Dorsolateral prefrontal cortex (tissue), 122 donors: ENCODE measurements at places on chromosomes 5 and 9.

DNA sequence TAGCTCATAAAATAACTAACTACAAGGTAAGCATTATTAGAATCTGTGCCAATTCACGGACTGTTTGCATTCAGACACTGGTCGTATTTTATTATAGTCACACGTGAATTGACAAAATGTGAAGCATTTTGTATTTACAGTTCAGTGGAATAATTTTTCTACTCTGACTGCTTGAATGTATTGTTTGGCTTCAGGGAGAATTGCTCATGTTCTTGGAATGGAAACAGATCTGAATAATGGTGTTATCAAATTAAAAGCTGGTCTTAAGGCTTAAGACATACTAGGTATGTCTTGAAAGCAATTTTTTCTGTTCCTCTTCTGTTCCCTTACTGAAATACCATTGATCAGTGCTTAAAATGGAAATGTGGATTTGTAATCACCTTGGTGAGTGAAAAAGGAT lies 543.7 kb upstream of the TLE4 start:
- no peak for DNase-seq

- no peak for DNase-seq
These were observed 109.6 kb downstream of the DPYSL3 start for GRCh38 chr5:147400126-147400809.

DNA sequence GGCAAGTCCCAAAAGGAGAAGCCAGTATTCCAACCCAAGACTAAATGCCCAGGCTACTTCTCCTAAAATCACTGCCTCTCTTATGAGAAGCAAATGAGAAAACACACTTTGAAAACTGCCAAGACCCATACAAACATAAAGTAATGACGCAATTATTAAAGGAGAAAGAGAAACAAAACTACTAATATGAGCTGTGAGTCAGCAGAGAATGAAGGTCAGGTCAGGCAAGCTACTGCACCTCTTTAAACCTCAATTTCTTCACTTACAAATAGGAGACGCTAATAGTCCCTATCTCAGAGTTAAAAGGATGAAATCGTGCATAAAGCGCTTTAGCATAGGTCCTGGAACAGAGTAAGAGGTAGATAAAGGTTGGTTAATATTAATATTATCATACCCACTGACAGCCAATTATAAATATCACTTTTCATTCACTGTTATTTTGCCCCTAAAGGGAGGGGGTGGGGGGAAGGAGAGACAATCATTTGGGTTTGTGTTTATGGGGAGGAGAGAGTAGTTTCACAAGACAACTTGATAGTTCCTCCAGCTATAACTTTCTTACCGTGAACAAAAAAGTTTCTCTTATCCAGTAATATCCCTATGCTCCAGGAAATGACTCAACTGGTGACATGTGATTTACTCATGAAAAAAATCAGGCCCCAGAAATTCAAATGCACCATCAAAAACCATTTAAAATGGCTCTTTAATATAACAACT lies 3.6 kb downstream of the PSMB7 start:
- DNase-seq: no peak

DNA sequence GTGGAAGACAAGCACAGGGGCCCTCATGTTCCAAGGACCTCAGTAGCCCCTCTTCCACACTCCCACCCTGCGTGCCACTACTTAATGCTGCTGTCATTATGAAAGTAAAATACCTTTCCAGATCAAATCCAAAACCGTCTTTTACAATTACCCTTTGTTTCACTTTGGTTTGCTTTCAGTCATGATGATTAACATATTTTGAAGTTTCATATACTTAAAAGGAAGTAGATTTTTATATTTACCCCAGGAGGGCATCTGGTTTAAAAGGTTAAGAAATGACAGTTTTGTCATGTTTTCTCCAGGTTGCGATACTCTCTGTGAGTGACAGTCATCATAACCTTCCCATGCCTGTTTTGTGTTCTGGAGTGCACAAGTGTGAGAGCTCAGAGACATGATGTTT lies 13.5 kb upstream of the MAP1B start:
- DNase-seq: no peak

DNA sequence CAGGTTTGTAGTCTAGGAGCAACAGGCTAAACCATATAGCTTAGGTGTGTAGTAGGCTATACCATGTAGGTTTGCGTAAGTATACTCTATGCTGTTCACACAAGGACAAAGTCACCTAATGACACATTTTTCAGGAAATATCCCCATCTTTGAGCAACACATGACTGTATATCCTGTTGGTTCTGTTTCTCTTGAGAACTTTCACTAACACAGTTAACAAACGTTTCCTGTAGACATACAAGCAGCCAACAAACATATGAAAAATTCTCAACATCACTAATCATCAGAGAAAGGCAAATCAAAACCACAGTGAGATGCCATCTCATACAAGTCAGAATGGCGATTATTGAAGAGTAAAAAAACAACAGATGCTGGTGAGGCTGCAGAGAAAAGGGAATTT lies 68.2 kb downstream of the NR2F1-AS1 start:
- no peak for DNase-seq

DNA sequence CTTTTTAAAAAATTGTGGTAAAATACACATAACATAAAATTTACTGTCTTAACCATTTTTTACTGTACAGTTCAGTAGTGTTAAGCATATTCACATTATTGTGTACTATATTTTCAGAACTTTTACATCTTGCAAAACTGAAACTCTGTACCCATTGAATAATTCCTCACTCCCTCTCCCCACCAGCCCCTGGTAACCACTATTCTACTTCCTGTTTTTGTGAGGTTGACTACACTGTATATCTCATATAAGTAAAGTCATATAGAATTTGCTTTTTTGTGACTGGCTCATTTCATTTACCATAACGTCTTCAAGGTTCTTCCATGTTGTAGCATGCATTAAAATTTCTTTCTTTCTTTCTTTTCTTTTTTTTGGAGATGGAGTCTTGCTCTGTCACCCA lies 87.0 kb downstream of the LNPEP start:
- DNase-seq: no peak

DNA sequence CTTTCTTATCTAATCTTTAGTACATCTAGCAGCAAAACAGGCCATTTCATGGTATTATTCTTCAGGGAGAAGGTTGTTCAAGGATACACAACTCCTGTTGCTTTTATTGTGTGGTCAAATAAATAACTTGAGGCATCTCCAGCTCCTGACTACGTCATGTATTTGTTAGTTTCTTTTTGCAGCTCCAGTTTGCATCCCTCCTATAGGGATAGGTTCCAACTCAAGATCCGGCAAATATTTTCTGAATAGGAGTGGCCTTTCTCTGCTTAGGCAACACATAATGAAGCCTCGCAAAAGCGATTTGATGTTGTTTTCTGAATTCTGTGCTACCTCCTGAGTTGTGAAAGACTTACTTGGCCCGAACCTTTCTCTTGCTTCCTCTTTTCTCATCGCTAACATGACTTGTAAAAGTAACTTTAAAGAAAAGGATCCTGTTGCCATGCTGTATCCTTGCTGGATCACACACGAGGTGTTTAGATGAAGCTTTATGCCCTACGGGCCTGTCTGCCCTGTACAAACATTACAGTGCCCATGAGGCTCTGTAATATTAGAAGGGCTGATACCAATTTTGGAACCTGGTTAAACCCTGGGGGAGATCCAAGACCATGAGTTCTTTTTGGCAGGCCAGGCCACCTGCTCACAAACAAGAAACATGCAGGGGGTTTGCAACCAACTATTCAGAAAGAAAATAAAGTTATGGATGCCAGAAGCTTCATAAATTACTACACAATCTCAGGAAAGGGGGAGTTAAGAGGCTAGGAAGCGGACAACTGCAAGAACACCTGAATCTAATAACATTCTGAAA lies 149.8 kb upstream of the FGF10 start:
- DNase-seq: no peak

- no peak for DNase-seq
These were observed 945.9 kb downstream of the CDH18 start for GRCh38 chr5:19042106-19042505.

GRCh38 chr5:109922381-109922995 lies 232.8 kb downstream of the MAN2A1 start:
- DNase-seq: no peak

- DNase-seq: no peak
These were observed 16.8 kb downstream of the TXNDC8 start for GRCh38 chr9:110320651-110321445.

- no peak for DNase-seq
These were observed 205.7 kb downstream of the AGTPBP1 start for GRCh38 chr9:85536076-85536475.

- DNase-seq: peak; percentile 87
These were observed 22.3 kb downstream of the PSMB7 start for GRCh38 chr9:124392871-124393460.

DNA sequence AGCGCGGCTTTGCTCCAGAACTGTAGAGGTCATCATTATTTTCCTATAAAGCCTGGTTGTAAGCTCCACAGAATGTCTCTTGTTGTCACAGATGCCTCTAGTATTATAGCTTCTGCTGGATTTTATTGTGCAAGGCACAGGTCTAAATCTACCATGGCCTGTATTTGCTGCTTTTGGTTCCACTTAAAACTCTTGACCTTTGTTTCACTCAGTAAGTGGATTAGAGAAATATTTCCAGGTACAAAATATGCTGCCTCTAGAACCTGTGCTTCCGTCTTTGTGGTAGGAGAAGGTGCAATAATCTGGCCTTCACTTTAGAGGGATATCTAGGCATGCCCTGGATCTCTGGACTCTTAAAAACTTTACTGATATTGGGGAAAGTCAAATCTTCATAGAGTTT lies 476.6 kb upstream of the CD180 start:
- DNase-seq: no peak

DNA sequence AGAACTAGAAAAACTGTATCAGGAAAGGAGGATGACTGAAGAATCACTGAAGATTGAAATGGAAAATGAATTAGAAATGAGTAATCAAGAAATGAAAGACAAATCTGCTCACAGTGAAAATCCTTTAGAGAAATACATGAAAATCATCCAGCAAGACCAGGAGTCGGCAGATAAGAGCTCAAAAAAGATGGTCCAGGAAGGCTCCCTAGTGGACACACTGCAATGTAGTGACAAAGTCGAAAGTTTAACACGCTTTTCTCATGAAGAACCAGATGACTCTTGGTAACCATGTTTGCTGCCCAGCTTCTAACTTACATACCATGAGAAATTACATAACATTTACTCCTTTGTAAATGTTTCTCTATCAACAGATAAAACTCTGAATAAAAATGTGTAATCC lies 37.1 kb downstream of the CPLANE1 start:
- DNase-seq: no peak

DNA sequence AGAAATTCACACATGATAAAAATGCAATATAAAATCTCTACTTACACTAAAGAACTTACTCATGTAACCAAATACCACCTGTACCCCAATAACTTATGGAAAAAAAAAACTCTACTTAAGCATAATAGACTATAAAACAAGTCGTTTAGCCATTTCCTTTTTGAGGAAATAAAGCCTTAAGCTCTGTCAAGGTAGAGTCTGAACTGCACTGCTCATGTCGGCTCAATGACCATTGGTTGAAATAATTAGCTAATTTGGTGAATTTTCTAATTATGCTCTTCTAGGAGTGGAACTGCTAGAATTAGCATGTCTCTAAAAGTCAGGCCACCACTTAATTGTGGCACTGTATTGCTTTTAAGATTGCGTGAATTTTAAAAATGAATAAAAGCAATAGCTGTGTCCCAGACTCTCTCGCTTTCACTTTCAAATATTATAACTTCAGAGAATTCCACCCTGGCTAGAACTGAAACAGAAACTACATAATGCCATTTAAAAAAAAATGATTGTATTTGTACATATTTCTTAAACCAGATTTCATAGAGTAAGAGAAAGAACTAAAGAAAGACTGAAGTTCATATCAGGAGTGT lies 113.0 kb upstream of the PCA3 start:
- no peak for DNase-seq

GRCh38 chr9:126695186-126695585 lies 81.5 kb downstream of the LMX1B start:
- no peak for DNase-seq

- no peak for DNase-seq
These were observed 115.7 kb downstream of the FRMD3 start for GRCh38 chr9:83422527-83422926.

DNA sequence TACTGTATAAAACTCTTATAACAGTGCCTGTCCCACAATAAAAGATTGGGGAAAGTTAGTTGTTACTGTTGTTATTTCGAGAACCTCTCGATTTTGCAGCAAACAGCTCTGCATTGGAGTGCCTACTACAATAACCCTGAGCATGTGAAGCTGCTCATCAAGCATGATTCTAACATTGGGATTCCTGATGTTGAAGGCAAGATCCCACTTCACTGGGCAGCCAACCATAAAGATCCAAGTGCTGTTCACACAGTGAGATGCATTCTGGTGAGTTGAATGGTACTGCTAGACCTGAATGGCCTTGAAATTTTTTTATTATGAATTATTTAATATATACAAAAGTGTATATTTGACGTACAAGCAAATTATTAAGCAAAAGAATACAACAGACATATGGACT lies 123.2 kb downstream of the TEX10 start:
- DNase-seq: no peak

- no peak for DNase-seq
These were observed 365.7 kb downstream of the DEPDC1B start for GRCh38 chr5:60334281-60334713.

- no peak for DNase-seq
These were observed 551.7 kb downstream of the RAB3C start for GRCh38 chr5:59134471-59135163.

DNA sequence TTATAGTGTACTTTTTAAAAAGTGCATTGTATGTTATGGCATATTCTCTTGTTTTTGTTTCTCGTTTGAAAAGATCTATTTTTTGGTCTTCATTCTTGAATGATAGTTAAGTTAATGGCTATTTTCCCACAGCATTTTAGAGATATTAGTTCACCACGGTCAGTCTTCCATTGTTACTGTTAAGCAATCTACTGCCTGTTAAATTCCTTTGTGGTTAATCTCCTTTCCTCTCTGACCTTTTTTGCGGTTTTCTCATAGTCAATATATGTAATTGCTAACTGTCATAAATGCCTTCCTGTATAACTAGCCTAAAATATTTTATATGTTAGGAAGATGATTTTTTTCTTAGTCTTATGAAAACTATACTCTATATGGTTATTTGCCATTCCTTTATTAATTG lies 250.8 kb upstream of the FBXL7 start:
- no peak for DNase-seq

GRCh38 chr5:168620807-168621206 lies 41.6 kb upstream of the PANK3 start:
- no peak for DNase-seq

DNA sequence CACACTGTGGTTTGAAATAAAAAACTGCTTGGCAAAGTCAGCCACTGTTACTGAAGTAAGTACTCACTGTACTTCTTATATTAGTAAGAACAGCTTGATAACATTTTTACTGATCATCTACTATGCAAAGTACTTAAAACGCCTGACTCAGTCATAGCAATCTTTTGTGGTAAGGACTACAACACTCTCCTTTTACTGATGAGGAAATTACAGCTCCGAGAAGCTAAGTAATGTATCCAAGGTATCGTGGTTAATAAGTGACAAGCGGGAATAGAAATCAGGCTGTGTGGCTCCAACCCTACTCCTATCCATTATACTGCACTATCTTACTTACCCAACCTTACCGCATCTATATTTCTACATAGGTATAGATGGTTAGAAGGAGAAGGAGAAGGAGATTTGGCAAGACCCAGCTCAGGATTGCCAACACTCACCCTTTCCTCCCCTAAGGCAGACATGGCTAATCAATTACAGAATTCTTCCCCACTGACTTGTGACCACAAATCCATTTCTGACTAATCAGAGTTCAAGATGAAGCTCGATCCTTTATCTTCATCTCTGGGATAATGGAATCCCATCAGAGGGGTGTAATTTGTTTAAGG lies 281.4 kb downstream of the SPOCK1 start:
- DNase-seq: no peak
